ENCODE measurements at places on chromosomes 6 and 20. TPM values are rescaled to one million over a fixed set of nuclear protein-coding genes. Genes with fewer than 3 reads are reported as not detected.

The SAMD3 gene
- 22.1 TPM for total RNA-seq

The FAM209B gene
- 1.1 TPM for total RNA-seq

- no peak for DNase-seq
- peaks cover 5% of the 10 kb centered on the region for H3K27me3 ChIP-seq
- H3K4me1 ChIP-seq = no peaks in the 10 kb centered on the region
These were observed 284.4 kb upstream of the RNF24 start for GRCh38 chr20:4299773-4300172.

DNA sequence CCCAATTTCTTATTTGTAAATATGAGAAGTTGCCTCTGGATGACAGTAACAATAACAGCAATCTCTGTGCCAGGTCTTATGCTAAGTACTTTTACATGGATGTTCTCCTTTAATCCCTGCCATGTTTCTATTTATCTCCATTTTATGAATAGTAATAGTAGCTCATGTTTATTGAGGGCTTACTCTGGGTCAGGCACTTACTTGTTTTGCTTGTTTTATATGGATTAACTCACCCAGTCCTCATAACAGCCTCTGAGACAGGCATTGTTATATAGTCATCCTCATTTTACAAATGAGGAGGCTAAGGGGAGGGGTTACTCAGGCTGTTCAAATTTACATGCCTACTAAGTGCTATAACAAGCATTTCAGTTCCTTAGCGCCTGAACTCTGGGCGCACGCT, 64.3 kb downstream of the ARID1B start:
- no peak overlapping the region for H3K27ac ChIP-seq
- peaks cover 28% of the 10 kb centered on the region for H3K4me1 ChIP-seq
- H3K36me3 ChIP-seq = peaks cover 7% of the 10 kb centered on the region

GRCh38 chr6:144353871-144354314, 68.8 kb downstream of the UTRN start:
- peak overlapping the region; percentile 77 for H3K27ac ChIP-seq
- H3K27me3 ChIP-seq = no peaks in the 10 kb centered on the region
- H3K4me3 ChIP-seq = peak overlapping the region; percentile 46
- no peak for DNase-seq

The MOCS1 gene
- not detected for total RNA-seq

The SUMO4 gene
- total RNA-seq = 10.1 TPM

GRCh38 chr6:10030942-10031537, 383.8 kb downstream of the TFAP2A start:
- no peaks in the 10 kb centered on the region for H3K27me3 ChIP-seq
- no peak overlapping the region for H3K4me3 ChIP-seq

GRCh38 chr6:169539176-169539897, 162.5 kb downstream of the WDR27 start:
- no peak overlapping the region for H3K4me3 ChIP-seq
- no peaks in the 10 kb centered on the region for H3K4me1 ChIP-seq
- H3K27me3 ChIP-seq = no peaks in the 10 kb centered on the region
- no peak for DNase-seq

GRCh38 chr6:90375681-90376439, 79.2 kb upstream of the BACH2 start:
- H3K27me3 ChIP-seq = peaks cover 9% of the 10 kb centered on the region
- no peak for DNase-seq
- H3K4me3 ChIP-seq = no peak overlapping the region
- no peaks in the 10 kb centered on the region for H3K36me3 ChIP-seq
- H3K27ac ChIP-seq = no peak overlapping the region

- no peak overlapping the region for H3K27ac ChIP-seq
- no peak for DNase-seq
- no peaks in the 10 kb centered on the region for H3K27me3 ChIP-seq
- peaks cover 28% of the 10 kb centered on the region for H3K4me1 ChIP-seq
These were observed 73.3 kb downstream of the HUS1B start for GRCh38 chr6:583635-584034.

- H3K4me3 ChIP-seq = no peak overlapping the region
- no peaks in the 10 kb centered on the region for H3K4me1 ChIP-seq
- DNase-seq = no peak
- H3K36me3 ChIP-seq = no peaks in the 10 kb centered on the region
- no peak overlapping the region for H3K27ac ChIP-seq
These were observed 12.8 kb upstream of the KHDRBS2 start for GRCh38 chr6:62298745-62299392.

GRCh38 chr20:25466846-25467245, 59.4 kb downstream of the GINS1 start:
- H3K27ac ChIP-seq = no peak overlapping the region
- H3K27me3 ChIP-seq = no peaks in the 10 kb centered on the region
- no peak overlapping the region for H3K4me3 ChIP-seq

DNA sequence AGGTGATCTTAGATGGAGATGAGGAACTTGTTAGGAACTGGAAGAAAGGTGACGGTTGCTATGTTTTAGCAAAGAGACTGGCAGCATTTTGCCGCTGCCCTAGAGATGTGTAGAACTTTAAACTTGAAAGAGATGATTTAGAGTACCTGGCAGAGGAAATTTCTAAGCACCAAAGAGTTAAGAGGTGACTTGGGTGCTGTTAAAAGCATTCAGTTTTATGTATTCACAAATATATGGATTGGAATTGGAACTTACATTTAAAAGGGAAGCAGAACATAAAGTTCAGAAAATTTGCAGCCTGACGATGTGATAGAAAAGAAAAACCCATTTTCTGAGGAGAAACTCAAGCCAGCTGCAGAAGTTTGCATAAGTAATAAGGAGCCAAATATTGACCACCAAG, 176.3 kb downstream of the MOXD1 start:
- H3K4me1 ChIP-seq = no peaks in the 10 kb centered on the region
- H3K27ac ChIP-seq = no peak overlapping the region
- H3K36me3 ChIP-seq = no peaks in the 10 kb centered on the region
- no peak for DNase-seq

DNA sequence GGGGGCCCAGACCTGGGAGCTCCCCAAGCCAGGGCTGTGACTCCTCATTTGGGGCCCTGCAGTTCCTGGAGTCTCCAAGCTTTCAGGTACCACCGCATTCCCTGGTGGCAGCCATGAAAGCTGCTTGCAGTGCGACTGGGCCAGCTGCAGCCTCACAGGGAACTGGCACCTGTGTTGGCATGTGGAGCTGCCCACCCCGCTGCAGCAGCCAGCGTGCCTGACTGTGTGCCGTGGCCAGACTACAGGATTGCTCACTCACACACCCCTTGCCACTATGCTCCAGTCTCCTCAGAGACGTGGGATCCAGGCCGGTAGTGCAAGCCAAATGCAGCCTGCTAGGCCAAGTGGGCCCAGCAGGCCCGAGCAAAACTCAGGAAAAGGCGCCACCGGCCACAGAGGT, 450.7 kb downstream of the COL12A1 start:
- no peaks in the 10 kb centered on the region for H3K36me3 ChIP-seq
- H3K4me1 ChIP-seq = no peaks in the 10 kb centered on the region
- no peak for DNase-seq
- H3K27me3 ChIP-seq = no peaks in the 10 kb centered on the region
- H3K4me3 ChIP-seq = no peak overlapping the region
- H3K27ac ChIP-seq = no peak overlapping the region

DNA sequence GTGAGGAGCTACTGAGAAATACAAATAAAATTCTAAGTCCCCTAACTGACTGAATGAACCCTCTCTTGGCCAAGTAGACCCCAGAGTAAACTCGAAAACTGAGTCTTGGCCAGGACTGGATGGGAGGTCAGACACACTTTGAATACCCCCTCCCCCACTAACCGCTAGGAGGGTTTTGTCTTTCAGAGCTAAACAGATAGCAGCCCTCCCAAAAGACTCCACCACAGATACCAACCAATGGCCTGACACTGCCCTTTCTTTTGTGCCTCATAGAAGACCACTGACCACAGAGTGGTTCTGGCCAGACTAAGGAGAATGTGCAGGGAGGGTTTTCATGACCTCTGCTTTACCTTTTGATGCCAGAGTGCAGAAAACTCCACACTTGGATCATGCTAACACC, 42.1 kb downstream of the SPACA1 start:
- no peak for DNase-seq
- H3K27me3 ChIP-seq = peaks cover 9% of the 10 kb centered on the region
- H3K4me1 ChIP-seq = no peaks in the 10 kb centered on the region
- H3K27ac ChIP-seq = no peak overlapping the region

The BPIFB1 gene
- not detected for total RNA-seq

DNA sequence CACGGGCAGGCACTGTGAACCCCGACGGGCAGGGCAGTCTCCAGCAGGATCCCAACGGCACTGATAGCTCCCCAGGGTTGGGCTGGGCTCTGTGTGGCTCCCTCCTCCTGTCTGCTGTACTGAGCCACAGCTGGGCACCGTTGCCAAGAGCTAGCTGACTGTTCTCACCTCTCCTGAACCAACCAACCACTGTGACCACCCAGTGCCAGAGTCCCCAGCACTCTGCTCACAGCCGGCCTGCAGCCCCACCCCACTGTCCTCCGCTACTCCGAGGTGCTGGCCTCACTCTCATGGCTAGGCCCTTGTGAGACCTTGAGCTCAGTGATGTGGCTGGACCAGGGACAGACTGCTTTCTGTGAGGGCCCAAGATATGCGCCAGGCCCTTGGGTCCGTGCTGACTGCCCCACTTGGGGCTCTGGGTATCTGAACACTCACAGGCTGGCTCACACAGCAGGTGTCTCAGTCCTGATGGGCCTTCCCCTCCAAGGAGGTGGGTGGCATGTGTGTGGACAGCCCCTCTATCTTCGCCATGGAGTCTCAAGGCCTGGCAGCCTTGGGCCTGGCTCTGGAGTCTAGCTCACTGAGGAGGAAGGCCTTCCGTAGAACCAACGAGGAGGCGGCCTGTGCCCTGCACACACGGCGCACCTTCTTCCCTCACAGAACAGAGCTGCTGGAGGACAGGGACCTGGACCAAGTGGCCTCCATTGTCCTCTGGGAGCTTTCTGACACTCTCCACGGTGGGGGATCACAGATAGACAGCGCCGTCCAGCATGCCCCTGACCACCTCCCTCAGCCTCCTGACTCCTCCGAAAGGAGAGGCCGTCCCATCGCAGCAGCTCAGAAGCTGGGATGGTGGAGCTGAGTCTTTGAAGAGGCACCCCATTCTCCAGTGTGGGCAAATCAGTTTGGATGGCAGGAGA, 53.5 kb downstream of the TCP11 start:
- H3K27ac ChIP-seq = no peak overlapping the region
- DNase-seq = no peak
- no peak overlapping the region for H3K4me3 ChIP-seq
- peaks cover 9% of the 10 kb centered on the region for H3K4me1 ChIP-seq

GRCh38 chr6:117371492-117371891, 54.2 kb downstream of the ROS1 start:
- H3K4me3 ChIP-seq = no peak overlapping the region
- no peak for DNase-seq
- no peaks in the 10 kb centered on the region for H3K4me1 ChIP-seq

DNA sequence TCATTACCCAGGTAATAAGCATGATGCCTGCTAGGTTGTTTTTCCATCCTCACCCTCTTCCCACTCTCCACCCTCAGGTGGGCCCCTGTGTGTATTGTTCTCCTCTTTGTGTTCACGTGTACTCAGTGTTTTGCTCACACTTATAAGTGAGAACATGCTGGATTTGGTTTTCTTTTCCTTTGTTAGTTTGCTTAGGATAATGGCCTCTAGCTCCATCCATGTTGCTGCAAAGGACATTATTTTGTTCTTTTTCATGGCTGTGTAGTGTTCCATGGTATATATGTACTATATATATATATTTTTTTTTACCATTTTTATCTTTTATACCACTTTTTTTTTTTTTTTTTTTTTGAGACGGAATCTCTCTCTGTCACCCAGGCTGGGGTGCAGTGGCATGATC, 71.9 kb downstream of the RSPH3 start:
- DNase-seq = no peak
- peaks cover 2% of the 10 kb centered on the region for H3K27me3 ChIP-seq
- H3K4me1 ChIP-seq = no peaks in the 10 kb centered on the region

GRCh38 chr6:133393891-133394290, 152.7 kb downstream of the EYA4 start:
- no peaks in the 10 kb centered on the region for H3K36me3 ChIP-seq
- no peak overlapping the region for H3K4me3 ChIP-seq
- no peak overlapping the region for H3K27ac ChIP-seq
- no peaks in the 10 kb centered on the region for H3K4me1 ChIP-seq
- no peak for DNase-seq
- H3K27me3 ChIP-seq = no peaks in the 10 kb centered on the region

The KCNK15 gene
- total RNA-seq = not detected

DNA sequence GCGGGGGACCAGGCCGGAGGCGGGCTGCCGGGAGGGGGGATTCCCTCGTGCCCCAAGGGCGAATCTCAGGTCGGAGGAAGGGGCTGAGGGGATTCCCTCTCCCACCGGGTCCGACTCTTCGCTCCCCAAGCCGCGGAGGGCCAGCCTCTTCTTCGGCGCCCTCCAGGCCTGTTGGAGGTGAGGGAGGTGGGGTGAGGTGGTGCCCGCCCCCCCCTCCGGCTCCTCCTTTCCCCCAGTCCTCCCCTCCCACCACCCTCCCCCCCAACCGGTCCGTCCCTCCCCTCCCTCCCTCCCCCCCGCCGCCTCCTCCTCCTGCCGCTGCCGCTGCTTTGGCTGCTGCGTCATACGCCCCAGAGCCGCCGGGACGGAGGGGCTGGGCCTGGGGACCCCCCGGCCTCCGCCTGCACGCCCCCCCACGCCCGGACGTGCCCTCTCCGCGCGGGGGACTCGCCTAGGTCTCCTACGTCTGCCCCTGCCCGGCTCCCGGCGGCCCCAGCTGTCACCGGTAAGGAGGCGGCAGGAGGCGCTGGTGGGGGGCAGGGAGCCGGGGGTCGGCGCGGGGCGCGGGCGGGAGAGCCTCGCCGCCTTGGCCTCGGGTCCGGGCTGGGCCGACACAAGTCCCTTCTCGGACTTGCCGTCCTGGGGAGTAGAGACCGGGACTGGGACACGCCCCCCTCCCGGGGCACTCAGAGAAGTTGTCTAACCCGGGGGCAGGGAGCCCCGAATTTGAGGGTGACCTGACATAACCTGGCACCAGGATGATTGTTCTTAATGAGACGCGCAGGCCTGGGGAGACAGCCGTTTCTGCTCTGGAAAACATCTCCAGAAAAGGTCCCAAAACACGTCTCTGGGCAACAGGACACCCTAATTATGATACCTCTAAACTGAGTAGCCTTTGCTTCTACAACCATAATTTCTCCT, at the start of gene PHF1:
Gene PHF1 (plus strand): TSS at position 304 of the 921 bp plus-strand sequence. CDS start 1,250 bp downstream, outside the sequence.
- H3K27ac ChIP-seq = peak within 1 kb of the TSS; percentile 97
- H3K36me3 ChIP-seq = peaks cover 64% of the 10 kb centered on the region
- no peak for DNase-seq
- peak within 1 kb of the TSS; percentile 81 for H3K4me3 ChIP-seq
- no peaks in the 10 kb centered on the region for H3K27me3 ChIP-seq

DNA sequence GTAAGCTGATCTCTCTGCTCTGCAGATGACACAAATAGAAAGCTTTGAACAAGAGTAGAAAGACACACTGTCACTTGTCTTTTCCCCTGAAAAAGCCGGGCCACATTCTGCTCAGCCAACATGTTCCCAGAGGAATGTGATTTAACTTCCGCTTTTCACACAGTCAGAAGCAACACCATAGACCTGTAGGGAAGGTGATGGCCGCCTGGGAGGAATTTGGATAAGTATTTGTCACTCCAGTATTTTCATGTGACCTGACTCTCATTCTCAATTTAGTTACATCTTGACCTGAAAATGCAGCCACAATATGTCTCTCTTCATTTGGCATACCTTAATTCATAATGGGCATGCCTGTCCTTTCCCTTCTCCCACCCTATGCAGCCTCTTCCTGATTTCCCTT, 2.0 kb upstream of the GRM1 start:
- H3K4me3 ChIP-seq = no peak overlapping the region
- peaks cover 34% of the 10 kb centered on the region for H3K27me3 ChIP-seq
- no peak overlapping the region for H3K27ac ChIP-seq
- no peak for DNase-seq
- no peaks in the 10 kb centered on the region for H3K36me3 ChIP-seq
- no peaks in the 10 kb centered on the region for H3K4me1 ChIP-seq

The BPIFB6 gene
- total RNA-seq = not detected

The ZCCHC3 gene
- 29.0 TPM for total RNA-seq

Measured in activated CD8-positive, alpha-beta T cell treated with anti-CD3 and anti-CD28 coated beads, Interleukin-2, amount 10 ng/mL, durations not matched to agents 7 days and 5 days (primary cell).